ENCODE measurements at places on chromosomes 6 and 20.

GRCh38 chr6:75893776-75894152 is 144.7 kb downstream of the MYO6 start:
- DNase-seq = no peak
- H3K36me3 ChIP-seq = no peaks in the 10 kb centered on the region
- H3K27ac ChIP-seq = no peak overlapping the region

DNA sequence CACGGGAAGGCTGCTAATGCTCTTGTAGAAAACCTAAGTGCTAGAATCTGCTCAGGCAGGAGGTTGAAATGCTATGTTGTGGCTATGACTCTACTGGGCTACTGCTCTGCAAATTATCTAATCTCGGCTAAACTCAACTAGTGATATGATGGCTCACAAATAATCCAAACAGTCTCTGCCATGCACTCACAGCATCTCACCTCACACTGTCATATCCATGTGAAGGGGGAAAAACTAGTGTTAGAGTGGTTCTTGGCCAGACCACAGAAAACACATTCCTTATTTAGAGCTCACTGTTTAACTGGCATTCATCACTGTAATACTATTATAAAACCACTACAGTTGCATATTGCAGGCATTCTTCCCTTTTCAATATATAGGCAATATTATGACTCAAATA is 81.8 kb upstream of the DST start:
- H3K27me3 ChIP-seq = peaks cover 2% of the 10 kb centered on the region
- no peak overlapping the region for H3K4me3 ChIP-seq
- H3K4me1 ChIP-seq = no peaks in the 10 kb centered on the region
- no peaks in the 10 kb centered on the region for H3K36me3 ChIP-seq
- H3K27ac ChIP-seq = no peak overlapping the region
- no peak for DNase-seq

DNA sequence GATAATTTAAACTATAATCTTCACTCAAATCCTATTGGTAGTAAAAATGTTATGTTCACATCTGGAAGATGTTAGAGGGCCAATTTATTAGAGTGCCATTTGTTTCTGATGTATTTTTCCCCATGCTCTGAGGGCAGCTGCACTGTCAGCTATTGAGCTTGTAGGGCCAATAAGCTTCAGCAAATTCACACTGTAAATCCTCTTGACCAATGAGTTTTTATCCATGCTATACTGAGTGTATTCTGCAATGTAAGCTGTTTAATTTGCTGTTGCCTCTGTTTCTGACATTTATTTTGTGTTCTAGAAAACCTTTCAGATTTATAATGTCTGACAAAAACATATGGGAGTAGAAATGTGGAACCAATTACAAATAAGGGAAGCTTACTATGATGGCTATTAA is 62.6 kb downstream of the OGFRL1 start:
- no peak for DNase-seq
- no peak overlapping the region for H3K4me3 ChIP-seq
- peaks cover 10% of the 10 kb centered on the region for H3K4me1 ChIP-seq
- H3K27me3 ChIP-seq = no peaks in the 10 kb centered on the region
- H3K27ac ChIP-seq = no peak overlapping the region
- no peaks in the 10 kb centered on the region for H3K36me3 ChIP-seq

DNA sequence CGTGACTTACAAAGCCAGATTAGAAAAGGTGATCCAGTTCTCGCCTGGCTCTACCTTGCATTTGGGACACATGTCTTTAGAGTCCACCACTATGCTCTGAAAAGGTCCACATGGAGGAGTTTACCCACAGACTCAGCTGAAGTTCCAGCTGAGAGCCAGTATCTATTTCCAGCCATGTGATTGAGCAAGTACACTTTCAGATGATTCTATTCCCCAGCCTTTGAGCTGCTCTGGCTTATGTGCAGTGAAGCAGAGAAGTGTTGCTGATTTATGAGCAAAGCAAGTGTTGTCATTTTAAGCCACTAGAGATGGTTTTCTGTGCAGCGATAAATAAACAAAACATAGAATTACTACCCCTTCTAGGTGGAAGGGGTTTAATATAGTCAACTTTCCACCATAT is 520.8 kb upstream of the RNF217 start:
- DNase-seq = no peak
- H3K4me3 ChIP-seq = no peak overlapping the region
- H3K27ac ChIP-seq = no peak overlapping the region
- no peaks in the 10 kb centered on the region for H3K27me3 ChIP-seq
- H3K4me1 ChIP-seq = no peaks in the 10 kb centered on the region

GRCh38 chr20:59839400-59839799 is 94.0 kb downstream of the SYCP2 start:
- DNase-seq = no peak
- H3K4me1 ChIP-seq = no peaks in the 10 kb centered on the region
- H3K4me3 ChIP-seq = no peak overlapping the region
- no peak overlapping the region for H3K27ac ChIP-seq

GRCh38 chr6:150293423-150294173 is 75.2 kb upstream of the IYD start:
- no peak overlapping the region for H3K27ac ChIP-seq
- peaks cover 8% of the 10 kb centered on the region for H3K36me3 ChIP-seq
- H3K4me1 ChIP-seq = no peaks in the 10 kb centered on the region
- DNase-seq = no peak
- H3K4me3 ChIP-seq = no peak overlapping the region
- H3K27me3 ChIP-seq = peaks cover 16% of the 10 kb centered on the region

- H3K4me3 ChIP-seq = no peak overlapping the region
- peaks cover 5% of the 10 kb centered on the region for H3K27me3 ChIP-seq
- H3K36me3 ChIP-seq = no peaks in the 10 kb centered on the region
- no peak for DNase-seq
Measured at GRCh38 chr6:128494440-128494839, 26.0 kb downstream of the PTPRK start.

Data from memory B cell (primary cell).